ENCODE measurements at places on chromosomes 3 and 15. TPM values are rescaled to one million over a fixed set of nuclear protein-coding genes. Genes with fewer than 3 reads are reported as not detected.

The ANKRD63 gene
- not detected for total RNA-seq

The ACTC1 gene
- total RNA-seq, result not detected

The EIF2A gene
- 82.2 TPM for total RNA-seq

The WHAMM gene
- total RNA-seq, result 18.1 TPM

DNA sequence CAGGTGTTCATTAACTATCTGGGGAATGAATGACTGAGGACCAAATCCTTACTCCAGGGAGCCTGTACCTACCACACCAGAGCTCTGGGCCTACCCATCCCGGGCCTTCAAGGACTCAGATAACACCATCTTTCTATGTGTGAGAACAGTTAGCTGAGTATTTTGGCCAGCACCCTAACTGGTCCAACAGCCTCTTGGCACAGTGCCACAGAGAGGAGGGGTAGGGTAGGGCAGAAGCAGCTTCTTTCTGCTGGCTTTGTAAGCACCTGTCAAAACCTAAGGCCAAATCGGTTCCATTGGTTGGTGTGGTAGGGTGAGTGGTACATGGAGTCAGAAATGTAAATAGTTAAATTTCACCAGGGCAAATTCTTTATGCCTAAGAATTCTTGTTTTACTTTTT lies 26.7 kb downstream of the ISL2 start:
- no peak for DNase-seq
- no peak overlapping the region for H3K27ac ChIP-seq
- H3K4me1 ChIP-seq, result no peaks in the 10 kb centered on the region
- peaks cover 4% of the 10 kb centered on the region for H3K36me3 ChIP-seq
- H3K27me3 ChIP-seq, result no peaks in the 10 kb centered on the region
- no peak overlapping the region for H3K4me3 ChIP-seq

DNA sequence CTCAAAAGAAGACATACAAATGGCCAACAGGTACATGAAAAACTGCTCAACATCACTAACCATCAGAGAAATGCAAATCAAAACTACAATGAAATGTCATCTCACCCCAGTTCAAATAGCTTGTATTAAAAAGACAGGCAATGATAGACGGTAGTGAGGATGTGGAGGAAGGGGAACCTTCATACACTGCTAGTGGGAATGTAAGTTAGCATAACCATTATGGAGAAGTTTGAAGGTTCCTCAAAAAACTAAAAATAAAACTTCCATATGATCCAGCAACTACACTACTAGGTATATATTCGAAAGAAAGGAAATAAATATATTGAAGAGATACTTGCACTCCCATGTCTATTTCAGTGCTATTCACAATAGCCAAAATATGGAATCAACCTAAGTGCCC lies 62.8 kb upstream of the PPARG start:
- H3K4me3 ChIP-seq, result no peak overlapping the region
- H3K27me3 ChIP-seq, result peaks cover 5% of the 10 kb centered on the region
- H3K36me3 ChIP-seq, result no peaks in the 10 kb centered on the region

GRCh38 chr15:91209726-91210125 lies 109.7 kb downstream of the SV2B start:
- H3K4me3 ChIP-seq, result no peak overlapping the region
- no peak overlapping the region for H3K27ac ChIP-seq
- no peak for DNase-seq
- peaks cover 33% of the 10 kb centered on the region for H3K27me3 ChIP-seq
- H3K36me3 ChIP-seq, result no peaks in the 10 kb centered on the region
- H3K4me1 ChIP-seq, result no peaks in the 10 kb centered on the region

GRCh38 chr3:73707772-73708171 lies 83.0 kb upstream of the PDZRN3 start:
- H3K27ac ChIP-seq, result no peak overlapping the region
- no peak for DNase-seq
- H3K4me3 ChIP-seq, result no peak overlapping the region
- no peaks in the 10 kb centered on the region for H3K27me3 ChIP-seq

DNA sequence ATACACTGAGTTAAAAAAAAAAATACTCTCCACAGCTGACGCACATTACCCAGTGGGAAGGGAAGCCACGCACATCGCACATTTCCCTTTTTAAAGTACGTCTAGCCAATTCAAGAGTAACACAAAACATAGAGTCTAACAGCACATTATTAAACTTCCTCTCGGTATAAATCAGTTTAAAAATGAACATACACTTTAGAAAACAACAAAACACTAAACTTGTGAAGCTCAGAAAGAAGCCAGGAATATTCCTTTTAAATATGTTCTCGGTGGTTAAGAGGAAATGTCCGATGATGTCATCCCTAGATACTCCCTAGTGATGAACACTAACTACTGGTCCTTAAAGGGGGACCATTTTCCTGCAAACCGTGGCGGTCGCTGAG lies 721 bp downstream of the MYEF2 start:
- no peak for DNase-seq
- peaks cover 9% of the 10 kb centered on the region for H3K27me3 ChIP-seq
- peaks cover 21% of the 10 kb centered on the region for H3K4me1 ChIP-seq

GRCh38 chr3:77189684-77190083 lies 149.8 kb downstream of the ROBO2 start:
- H3K36me3 ChIP-seq, result no peaks in the 10 kb centered on the region
- no peak for DNase-seq
- no peak overlapping the region for H3K27ac ChIP-seq
- H3K4me1 ChIP-seq, result no peaks in the 10 kb centered on the region

Measured in activated naive CD8-positive, alpha-beta T cell treated with anti-CD3 and anti-CD28 coated beads, Interleukin-2, amount 10 ng/mL, durations not matched to agents 7 days and 5 days (primary cell).